ENCODE measurements at places on chromosomes 2 and 18.

- peak; percentile 44 for DNase-seq
Measured at GRCh38 chr2:119782308-119783027, 22.7 kb downstream of the PTPN4 start.

- no peak for DNase-seq
Measured at GRCh38 chr2:229087843-229088516, 183.1 kb downstream of the PID1 start.

GRCh38 chr18:3892152-3892551, 442.2 kb downstream of the TGIF1 start:
- DNase-seq: no peak

DNA sequence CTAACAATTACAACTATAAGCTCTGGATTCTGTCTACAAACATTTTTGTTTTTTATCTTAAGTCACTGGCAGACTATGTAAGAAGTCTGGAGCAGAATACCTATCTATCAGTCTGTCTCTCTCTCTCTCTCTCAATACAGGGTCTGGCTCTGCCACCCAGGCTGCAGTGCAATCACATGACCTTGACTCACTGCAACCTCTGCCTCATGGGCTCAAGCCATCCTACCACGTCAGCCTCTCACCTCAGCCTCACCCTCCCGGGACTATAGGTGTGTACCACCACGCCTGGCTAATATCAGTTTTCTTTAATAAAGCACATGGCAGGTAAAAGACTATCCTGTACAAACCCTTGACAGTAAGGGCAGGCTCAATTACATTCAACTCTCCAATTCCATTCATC, 96.9 kb downstream of the OSBPL1A start:
- DNase-seq: no peak

GRCh38 chr2:97906307-97906706, 89.4 kb downstream of the TMEM131 start:
- no peak for DNase-seq

GRCh38 chr2:141316606-141317005, 814.2 kb downstream of the LRP1B start:
- peak; percentile 13 for DNase-seq

GRCh38 chr2:109614715-109615636, 812 bp downstream of the SOWAHC start:
- no peak for DNase-seq

GRCh38 chr2:42787788-42788477, 4.5 kb downstream of the HAAO start:
- no peak for DNase-seq

- DNase-seq: peak; percentile 7
Measured at GRCh38 chr2:144325086-144325485, 194.8 kb downstream of the ZEB2 start.

- DNase-seq: peak; percentile 68
Measured at GRCh38 chr18:6058941-6059340, 163.6 kb upstream of the TMEM200C start.

DNA sequence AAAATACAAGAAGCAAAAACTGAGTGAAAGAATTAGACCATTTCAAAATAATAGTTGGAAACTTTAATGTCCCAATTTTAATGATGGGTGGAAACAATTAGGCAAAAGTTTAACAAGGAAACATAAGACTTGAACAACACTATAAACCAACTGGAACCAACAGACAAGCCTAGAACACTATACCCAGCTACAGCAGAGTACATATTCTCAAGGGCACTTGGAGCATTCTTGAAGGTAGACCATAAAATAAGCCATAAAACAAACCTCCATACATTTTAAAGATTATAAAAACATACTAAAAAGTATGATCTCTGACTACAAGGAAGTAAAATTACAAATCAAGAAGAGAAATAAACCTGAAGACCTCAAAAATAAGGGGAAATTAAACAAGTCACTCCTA, 616.7 kb downstream of the SUCLG1 start:
- DNase-seq: no peak

GRCh38 chr2:209368406-209368805, 55.4 kb upstream of the MAP2 start:
- peak; percentile 16 for DNase-seq

GRCh38 chr2:230922951-230923717, 1.9 kb downstream of the GPR55 start:
- no peak for DNase-seq
